ENCODE measurements at places on chromosomes 2 and 18. TPM values are rescaled to one million over a fixed set of nuclear protein-coding genes. Genes with fewer than 3 reads are reported as not detected.
A peak's percentile ranks its signal among the peaks of the same experiment; 100 is the strongest.

Gene ARHGAP28
- total RNA-seq: 3.0 TPM

Gene LYG1
- total RNA-seq: not detected

Gene ZC3H8
- total RNA-seq: 5.2 TPM

Gene HAAO
- 1.4 TPM for total RNA-seq

Gene OTOS
- total RNA-seq: not detected

Gene RND3
- 9.6 TPM for total RNA-seq

Gene ZC3H6
- 16.9 TPM for total RNA-seq

- no peak overlapping the region for H3K4me3 ChIP-seq
- no peak overlapping the region for H3K27ac ChIP-seq
- no peaks in the 10 kb centered on the region for H3K4me1 ChIP-seq
- H3K27me3 ChIP-seq: no peaks in the 10 kb centered on the region
- DNase-seq: no peak
Measured at GRCh38 chr2:235160281-235160810, 208.5 kb downstream of the SH3BP4 start.

- H3K27ac ChIP-seq: no peak overlapping the region
- no peaks in the 10 kb centered on the region for H3K36me3 ChIP-seq
- H3K4me1 ChIP-seq: no peaks in the 10 kb centered on the region
- no peaks in the 10 kb centered on the region for H3K27me3 ChIP-seq
- no peak overlapping the region for H3K4me3 ChIP-seq
- DNase-seq: no peak
Measured at GRCh38 chr2:168599738-168600137, 143.7 kb downstream of the CERS6 start.

GRCh38 chr2:106127282-106127771 lies 66.8 kb downstream of the UXS1 start:
- H3K4me1 ChIP-seq: no peaks in the 10 kb centered on the region
- H3K4me3 ChIP-seq: no peak overlapping the region
- no peak for DNase-seq
- H3K27ac ChIP-seq: no peak overlapping the region

DNA sequence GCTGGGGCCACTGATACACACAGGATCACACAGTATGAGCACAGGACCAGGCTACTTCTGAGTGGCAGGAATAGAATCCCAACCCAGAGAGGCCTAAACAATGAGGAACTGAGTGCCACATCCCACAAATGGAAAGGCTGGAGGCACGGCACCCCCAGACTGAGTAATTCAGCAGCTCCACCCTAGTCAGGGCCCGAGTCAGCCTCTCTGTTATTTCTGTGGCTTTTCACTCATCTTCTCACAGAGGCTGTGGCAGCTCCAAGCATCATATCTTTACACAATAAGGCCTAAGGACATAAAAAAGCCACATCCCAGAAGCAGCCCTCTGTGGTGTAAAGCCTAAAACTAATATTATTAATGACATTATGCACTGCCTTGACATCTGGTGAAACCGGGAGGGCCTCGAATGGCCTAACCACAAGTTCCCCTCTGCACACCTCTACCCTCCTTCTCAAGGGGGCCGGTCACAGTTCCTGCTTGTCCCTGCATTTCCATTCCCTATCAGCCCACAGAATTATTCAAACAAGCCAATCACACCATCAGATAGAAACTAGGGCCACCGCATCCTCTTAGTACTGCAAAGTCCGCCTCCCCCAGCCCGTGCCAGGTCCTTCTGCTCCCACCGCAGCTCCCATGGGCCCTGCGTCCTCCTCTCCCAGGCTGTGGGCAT lies 12.5 kb upstream of the MAL start:
- no peak for DNase-seq
- no peaks in the 10 kb centered on the region for H3K4me1 ChIP-seq
- H3K36me3 ChIP-seq: no peaks in the 10 kb centered on the region
- no peak overlapping the region for H3K4me3 ChIP-seq
- no peaks in the 10 kb centered on the region for H3K27me3 ChIP-seq

- H3K4me3 ChIP-seq: no peak overlapping the region
- H3K27ac ChIP-seq: no peak overlapping the region
Measured at GRCh38 chr2:64367444-64368232, 86.3 kb upstream of the LGALSL start.

DNA sequence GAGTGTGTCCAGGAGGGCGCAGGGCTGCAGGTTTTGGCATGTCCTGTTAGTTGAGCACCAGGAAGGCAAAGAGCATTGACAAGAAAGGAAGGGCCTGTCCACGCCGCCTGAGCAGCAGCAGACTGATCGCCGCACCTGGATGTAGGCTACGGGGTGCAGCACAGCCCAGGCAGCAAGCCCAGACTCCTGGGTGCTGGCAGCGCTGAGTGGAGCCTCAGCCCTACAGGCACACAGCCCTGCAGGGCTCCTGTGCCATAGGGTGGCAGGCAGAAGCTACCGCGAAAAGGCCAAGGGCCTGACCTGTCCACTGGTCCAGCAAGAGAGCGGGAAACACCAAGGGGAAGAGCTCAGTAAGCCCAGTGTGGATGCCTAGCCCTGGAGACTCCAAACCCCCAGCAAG lies 198.0 kb downstream of the HDAC4 start:
- H3K36me3 ChIP-seq: no peaks in the 10 kb centered on the region
- no peak overlapping the region for H3K27ac ChIP-seq
- peaks cover 22% of the 10 kb centered on the region for H3K4me1 ChIP-seq

- H3K36me3 ChIP-seq: no peaks in the 10 kb centered on the region
- no peak overlapping the region for H3K27ac ChIP-seq
- H3K4me1 ChIP-seq: no peaks in the 10 kb centered on the region
- H3K27me3 ChIP-seq: no peaks in the 10 kb centered on the region
- no peak overlapping the region for H3K4me3 ChIP-seq
- DNase-seq: no peak
Measured at GRCh38 chr2:137367361-137367760, 596.9 kb upstream of the HNMT start.

DNA sequence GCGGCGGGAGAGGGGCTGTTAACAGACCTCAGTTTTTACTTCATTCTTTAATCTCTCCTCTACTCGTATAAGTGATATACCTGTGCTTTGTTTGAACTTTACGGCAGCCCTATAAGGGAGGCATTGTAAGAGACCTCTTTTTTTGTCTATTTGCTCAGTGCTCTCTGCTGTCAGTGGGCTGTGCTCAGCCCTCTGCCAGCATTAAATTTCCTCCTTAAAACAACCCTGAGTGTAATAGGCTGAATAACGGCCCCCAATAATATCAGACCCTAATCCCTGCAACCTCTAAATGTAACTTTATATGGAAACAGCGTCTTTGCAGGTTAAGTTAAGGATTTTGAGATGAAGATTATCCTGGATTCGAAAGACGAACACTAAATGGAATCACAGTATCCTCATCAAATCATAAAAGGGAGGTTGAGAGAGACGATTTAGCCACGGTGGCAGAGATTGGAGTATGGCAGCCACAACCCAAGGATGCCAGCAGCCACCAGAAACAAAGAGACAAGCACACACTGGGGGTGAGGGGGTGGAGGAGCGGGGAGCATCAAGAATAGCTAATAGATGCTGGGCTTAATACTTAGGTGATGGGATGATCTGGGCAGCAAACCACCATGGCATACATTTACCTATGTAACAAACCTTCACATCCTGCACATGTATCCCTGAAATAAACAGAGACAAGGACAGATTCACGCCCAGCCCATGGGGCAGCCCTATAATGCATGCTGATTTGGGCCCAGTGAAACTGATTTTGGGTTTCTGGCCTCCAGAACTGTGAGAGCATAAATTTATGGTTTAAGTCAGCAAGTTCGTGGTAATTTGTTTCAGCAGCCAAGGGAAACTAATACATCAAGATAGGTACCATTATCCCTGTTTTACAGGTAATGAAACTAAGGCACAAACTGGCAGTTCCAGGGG lies 894 bp upstream of the FARSB start:
- peak overlapping the region; percentile 69 for H3K4me3 ChIP-seq
- no peaks in the 10 kb centered on the region for H3K27me3 ChIP-seq
- no peaks in the 10 kb centered on the region for H3K36me3 ChIP-seq
- H3K4me1 ChIP-seq: peaks cover 21% of the 10 kb centered on the region
- no peak for DNase-seq
- peak overlapping the region; percentile 86 for H3K27ac ChIP-seq

DNA sequence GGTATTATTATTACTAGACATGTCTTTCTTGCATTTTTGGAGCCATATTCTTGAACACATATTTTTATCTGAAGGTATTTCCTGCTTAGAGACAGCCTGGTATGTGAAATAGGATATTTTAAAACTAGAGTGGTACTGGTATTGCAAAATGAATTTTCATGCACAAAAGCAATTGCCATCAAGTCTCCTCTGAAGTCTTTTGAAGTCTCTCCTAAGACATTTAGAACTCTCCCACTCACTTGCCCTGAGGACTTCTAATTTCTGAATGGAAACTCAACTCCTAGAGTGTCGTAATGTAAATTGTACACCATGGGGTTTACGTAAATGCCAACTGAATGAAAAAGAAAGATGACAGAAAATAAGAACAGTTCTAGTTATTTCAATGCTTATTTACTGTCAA lies 967.0 kb downstream of the DCDC2C start:
- no peaks in the 10 kb centered on the region for H3K4me1 ChIP-seq
- no peaks in the 10 kb centered on the region for H3K36me3 ChIP-seq
- no peak for DNase-seq
- no peak overlapping the region for H3K27ac ChIP-seq
- no peaks in the 10 kb centered on the region for H3K27me3 ChIP-seq

DNA sequence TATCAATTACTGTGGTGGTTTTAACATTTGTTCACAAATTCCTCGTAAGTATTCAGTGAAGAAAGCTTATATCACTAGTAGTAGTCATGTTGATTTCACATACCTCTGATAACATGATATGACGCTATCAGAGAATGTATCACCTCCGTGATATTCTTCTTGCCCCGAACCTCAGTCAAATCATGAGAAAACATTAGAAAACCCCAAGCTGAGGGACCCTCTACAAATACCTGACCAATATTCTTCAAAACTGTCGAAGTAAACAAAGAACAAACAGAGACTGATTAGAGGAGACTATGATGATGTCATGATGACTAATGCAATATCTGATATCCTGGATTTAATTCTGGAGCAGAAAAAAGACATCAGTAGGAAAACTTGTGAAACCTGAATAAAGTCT lies 85.6 kb upstream of the SPOPL start:
- DNase-seq: no peak
- H3K4me1 ChIP-seq: no peaks in the 10 kb centered on the region
- H3K27ac ChIP-seq: no peak overlapping the region
- H3K36me3 ChIP-seq: no peaks in the 10 kb centered on the region
- H3K27me3 ChIP-seq: no peaks in the 10 kb centered on the region
- H3K4me3 ChIP-seq: no peak overlapping the region

GRCh38 chr2:43224571-43225092 lies 1.8 kb downstream of the ZFP36L2 start:
- H3K27ac ChIP-seq: peak overlapping the region; percentile 99
- peak overlapping the region; percentile 79 for H3K4me3 ChIP-seq
- H3K36me3 ChIP-seq: peaks cover 35% of the 10 kb centered on the region

DNA sequence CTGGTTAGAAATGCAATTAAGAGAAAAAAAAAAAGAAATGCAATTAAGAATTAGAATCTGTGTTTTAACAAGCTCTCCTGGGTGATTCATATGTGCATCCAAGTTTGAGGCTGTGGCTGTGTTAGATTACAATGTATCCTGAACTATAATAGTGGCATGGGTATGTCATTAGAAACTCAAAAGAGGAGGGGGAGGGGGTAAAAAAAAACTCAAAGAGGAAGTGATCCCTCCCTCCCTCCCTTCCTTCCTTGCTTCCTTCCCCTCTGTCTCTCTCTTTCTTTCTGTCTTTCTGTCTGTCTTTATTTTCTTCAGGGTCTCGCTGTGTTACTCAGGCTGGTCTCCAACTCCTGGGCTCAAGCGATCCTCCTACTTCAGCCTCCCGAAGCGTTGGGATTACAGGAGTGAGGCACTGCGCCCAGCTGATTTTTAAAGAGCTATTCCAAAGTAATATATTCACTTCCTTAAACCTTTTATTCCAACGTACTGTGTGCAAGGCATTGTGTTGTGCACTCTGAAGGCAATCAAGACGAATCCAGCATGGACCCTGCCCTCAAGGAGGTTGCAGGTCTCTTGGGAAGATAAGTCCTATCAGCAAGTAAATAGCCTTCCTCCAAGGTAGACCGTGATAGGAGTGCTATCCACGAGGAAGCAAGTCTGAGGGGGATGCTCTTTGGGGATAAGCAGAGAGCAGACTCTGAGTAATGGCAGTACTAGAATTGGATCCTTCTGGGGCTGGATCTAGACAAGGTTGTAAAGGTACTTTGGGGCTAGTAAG lies 35.9 kb upstream of the MCFD2 start:
- peaks cover 17% of the 10 kb centered on the region for H3K36me3 ChIP-seq
- peaks cover 19% of the 10 kb centered on the region for H3K4me1 ChIP-seq
- DNase-seq: no peak
- no peak overlapping the region for H3K27ac ChIP-seq

DNA sequence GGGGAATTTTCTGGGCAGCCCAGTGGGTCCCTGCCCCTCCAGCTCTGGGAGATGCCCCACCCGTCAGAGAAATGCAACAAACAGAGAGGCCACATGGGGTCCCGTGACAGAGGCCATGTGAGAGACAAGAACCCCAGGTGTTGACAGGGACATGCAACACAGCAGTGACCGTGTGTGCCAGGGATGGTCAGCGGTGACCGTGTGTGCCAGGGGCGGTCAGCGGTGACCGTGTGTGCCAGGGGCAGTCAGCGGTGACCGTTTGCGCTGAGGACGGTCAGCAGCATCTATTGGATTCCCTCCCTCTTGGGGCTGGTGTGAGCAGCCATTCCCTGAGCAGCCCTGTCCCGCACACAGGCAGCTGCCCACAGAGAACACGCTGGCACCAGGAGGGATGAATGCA lies 146.6 kb upstream of the OTOS start:
- no peak for DNase-seq
- no peaks in the 10 kb centered on the region for H3K36me3 ChIP-seq
- no peak overlapping the region for H3K27ac ChIP-seq
- H3K27me3 ChIP-seq: no peaks in the 10 kb centered on the region
- no peak overlapping the region for H3K4me3 ChIP-seq

- peak within 1 kb of the TSS; percentile 50 for H3K4me3 ChIP-seq
- DNase-seq: no peak
- peak within 1 kb of the TSS; percentile 73 for H3K27ac ChIP-seq
- no peaks in the 10 kb centered on the region for H3K27me3 ChIP-seq
Measured at GRCh38 chr2:187554011-187554703, at the start of gene TFPI. TFPI (minus strand) TSS chr2:187554435; CDS start chr2:187503768, 50,667 bp downstream.

DNA sequence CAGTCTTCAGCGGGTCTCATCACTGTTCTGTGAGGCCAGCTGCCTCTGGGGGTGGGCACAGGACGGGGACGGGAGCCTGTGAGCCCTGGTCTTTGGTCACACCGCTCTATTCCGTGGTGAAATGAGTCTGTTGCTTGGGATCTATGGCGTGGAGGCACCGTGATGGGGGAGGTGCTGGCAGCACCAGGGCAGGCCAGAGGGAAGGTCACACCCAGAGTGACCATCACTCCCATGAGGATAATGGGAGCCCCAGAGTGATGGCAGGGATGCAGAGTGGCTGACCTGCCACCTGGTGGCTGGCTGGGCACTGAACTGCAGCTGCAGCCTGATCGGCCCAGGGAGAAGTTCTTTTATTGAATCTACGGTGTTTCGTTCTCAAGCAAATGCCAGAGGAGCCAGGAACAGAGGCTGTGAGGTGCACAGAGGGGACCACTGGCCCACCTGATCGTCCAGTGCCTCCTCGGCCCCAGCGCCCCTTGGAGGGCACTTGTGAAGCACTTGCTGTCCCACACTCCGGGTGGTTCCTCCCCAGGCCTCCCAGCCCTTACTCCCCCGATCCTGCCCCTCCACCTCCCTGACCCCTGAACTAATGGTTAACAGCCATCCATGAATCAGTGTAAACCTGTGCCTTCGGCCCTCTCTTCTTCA lies 17.9 kb downstream of the KCNIP3 start:
- no peaks in the 10 kb centered on the region for H3K27me3 ChIP-seq
- no peak overlapping the region for H3K27ac ChIP-seq
- no peak for DNase-seq
- H3K4me1 ChIP-seq: no peaks in the 10 kb centered on the region
- H3K36me3 ChIP-seq: no peaks in the 10 kb centered on the region
- H3K4me3 ChIP-seq: no peak overlapping the region

All from right atrium auricular region (tissue), 2 donors.